ENCODE measurements at places on chromosomes 4 and X.
A peak's percentile ranks its signal among the peaks of the same experiment; 100 is the strongest.

- peak; percentile 25 for DNase-seq
Observed at GRCh38 chrX:155767876-155768769, 113.0 kb upstream of the VAMP7 start.

- no peak for DNase-seq
Observed at GRCh38 chr4:96039217-96039616, 199.3 kb downstream of the PDHA2 start.

GRCh38 chrX:28847423-28847822 is 260.2 kb downstream of the IL1RAPL1 start:
- no peak for DNase-seq

DNA sequence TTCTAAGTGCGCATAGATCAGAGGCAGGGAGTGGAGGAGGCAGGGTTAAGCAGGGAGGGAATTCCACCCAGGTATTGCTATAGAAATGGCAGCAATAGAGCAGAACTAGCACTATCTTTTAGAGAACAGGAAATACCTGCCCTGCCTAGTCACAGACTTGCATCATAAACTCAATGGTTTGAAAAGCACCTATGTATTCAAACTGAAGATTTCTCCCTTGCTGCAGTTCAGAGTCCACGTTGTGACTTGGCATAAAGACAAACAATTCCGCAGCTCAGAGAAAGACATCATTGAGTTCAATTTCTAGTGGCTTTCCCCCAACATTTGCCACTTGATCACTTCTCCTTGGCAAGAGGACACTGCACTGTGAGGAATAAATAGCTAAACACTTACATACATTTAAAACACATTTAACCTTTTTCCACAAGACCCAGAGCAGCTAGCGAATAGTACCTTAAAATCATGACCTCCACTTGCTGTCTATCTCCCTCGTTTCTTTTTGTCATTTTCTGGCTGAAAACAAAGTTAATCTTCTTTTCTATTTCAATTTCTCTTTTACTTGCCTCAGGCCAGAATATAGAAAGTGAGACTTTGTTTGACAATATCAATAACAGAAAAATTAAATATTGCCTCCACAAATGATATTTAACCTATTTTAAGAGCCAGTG is 42.4 kb downstream of the SLC7A11 start:
- no peak for DNase-seq
